ENCODE measurements at places on chromosomes 11 and 22. TPM values are rescaled to one million over a fixed set of nuclear protein-coding genes. Genes with fewer than 3 reads are reported as not detected.

GRCh38 chr11:115119146-115119545 lies 385.1 kb downstream of the CADM1 start:
- DNase-seq, result no peak

GRCh38 chr11:12683874-12684273 lies 9.7 kb downstream of the TEAD1 start:
- no peak for DNase-seq

The SLC22A12 gene
- not detected for total RNA-seq

The C11orf65 gene
- total RNA-seq, result not detected
